Lung (tissue), 17 donors: ENCODE measurements at places on chromosomes 7 and 10. TPM values are rescaled to one million over a fixed set of nuclear protein-coding genes. Genes with fewer than 3 reads are reported as not detected.

MYOZ1 gene
- 2.1 TPM for total RNA-seq

SORCS3 gene
- total RNA-seq = not detected

GRCh38 chr10:82969405-82969804 lies 1094.4 kb downstream of the NRG3 start:
- peak; percentile 32 for DNase-seq

NEUROD6 gene
- not detected for total RNA-seq

DOCK4 gene
- total RNA-seq = 163 TPM

GRCh38 chr7:74388880-74389415 lies 64.8 kb upstream of the GTF2IRD1 start:
- no peak for DNase-seq

DNA sequence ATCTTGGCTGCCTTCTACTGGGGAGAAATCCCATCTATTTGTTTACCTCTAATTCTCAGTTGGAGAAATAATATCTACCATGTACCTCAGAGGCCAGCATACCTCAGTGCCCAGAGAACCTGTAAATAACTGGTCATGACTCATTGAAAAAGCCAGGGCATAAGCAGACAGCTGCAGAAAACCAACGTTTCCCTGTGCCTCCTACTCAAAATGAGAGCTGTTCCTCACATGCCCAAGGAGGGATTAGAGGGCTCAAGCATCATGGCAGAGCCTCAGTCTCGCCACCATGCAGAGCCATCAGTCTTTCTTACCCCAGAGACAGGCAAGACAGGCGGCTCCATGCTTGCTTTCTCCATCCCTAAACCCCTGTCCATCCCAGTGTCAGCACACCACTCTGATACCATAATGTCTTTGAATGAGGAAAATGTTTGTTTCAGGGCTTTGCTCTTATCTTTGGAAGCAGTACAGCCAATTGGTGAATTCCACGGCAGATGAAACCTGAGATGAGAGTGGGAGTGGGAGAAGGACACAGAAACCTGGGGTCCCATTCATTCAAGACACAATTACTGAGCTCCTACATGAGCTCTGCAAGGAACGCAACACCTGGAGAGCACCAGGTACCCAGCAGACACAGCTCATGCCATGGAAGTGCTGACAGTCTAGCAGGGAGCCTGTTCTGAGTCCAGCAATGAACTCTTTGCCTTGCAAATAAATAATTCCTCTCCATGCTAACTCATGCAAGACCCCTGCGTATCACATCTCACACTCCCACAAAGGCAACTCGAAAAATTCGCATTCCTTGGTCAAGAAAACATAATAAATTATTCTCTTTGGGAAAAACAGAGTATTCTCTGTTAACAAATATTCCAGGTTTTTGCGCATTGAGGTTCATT lies 21.1 kb downstream of the PON1 start:
- no peak for DNase-seq

DNA sequence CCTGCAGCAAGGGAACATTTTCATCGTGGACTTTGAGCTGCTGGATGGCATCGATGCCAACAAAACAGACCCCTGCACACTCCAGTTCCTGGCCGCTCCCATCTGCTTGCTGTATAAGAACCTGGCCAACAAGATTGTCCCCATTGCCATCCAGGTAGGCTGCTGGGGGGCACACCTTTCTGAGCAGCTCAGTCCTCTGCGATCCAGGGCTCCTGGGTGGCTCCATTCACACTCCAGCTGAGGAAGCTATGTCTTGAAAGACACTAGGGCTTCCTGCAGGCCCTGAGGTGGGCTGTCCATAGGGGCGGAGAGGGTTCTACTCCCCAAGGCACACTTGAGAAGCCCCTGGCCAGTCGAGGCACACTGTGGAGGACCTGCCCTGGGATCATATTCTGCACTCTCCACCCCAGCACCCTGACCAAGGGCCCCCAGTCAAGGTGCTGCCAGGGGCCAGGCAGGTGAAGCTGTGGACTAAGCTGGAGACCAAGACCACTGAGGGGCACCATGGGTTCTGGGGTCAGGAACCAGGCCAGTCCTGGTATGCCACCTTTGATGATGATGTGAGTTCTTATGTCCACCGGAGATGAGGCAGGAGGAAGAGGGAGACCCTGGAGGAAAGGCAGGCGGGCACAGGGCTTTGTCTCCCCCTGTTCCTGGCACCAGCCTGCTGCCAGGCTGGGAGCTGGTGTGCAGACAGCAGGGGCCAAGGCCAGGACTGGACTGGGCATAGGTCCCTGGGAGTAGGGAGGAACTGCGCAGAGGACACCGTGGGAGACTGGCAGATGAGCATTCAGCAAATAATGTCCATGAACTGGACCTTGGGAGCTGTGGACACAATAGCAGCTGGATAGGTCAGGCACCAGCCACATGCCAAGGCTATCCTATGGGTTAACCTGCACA lies 54.8 kb downstream of the ALOX5 start:
- no peak for DNase-seq

DNA sequence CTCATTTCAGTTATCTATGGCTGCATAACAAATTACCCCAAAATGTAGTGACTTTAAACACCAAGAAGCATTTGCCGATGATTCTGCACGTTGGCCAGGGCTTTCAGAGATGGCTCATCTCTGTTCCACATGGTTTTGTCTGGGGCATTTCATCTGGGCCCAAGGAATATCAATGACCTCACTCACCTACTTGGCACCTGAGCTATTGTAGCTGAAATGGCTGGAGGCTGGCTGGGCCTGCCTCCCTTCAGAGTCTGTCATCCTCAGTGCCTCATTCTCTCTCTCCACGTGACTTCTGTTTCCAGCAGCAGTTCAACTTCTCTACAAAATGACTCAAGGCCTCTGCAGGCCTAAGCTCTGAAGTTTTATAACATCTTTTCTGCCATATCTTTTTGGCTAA lies 119.4 kb upstream of the PRR15 start:
- no peak for DNase-seq

IFIT1 gene
- 11.1 TPM for total RNA-seq

DNA sequence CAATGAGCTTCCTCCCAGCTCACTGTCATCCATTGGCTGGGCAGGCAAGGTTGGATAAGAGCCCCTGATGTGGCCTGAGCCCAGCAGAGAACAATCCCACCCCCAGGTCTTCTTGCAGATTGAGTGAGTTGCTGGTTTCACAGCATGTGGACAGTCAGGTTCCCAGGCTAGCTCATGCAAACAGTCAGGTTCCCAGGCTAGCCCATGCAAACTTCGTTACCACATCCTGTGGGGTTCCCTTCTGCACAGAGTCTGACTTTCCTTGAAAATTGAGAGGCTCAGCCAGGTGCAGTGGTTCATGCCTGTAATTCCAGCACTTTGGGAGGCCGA lies 67.1 kb downstream of the TMEM130 start:
- no peak for DNase-seq

RTKN2 gene
- 34.7 TPM for total RNA-seq

SPDYE5 gene
- not detected for total RNA-seq

GRCh38 chr7:139845443-139845805 lies 16.4 kb downstream of the TBXAS1 start:
- no peak for DNase-seq

GRCh38 chr10:124648738-124649137 lies 95.4 kb downstream of the FAM53B start:
- peak; percentile 86 for DNase-seq

DNA sequence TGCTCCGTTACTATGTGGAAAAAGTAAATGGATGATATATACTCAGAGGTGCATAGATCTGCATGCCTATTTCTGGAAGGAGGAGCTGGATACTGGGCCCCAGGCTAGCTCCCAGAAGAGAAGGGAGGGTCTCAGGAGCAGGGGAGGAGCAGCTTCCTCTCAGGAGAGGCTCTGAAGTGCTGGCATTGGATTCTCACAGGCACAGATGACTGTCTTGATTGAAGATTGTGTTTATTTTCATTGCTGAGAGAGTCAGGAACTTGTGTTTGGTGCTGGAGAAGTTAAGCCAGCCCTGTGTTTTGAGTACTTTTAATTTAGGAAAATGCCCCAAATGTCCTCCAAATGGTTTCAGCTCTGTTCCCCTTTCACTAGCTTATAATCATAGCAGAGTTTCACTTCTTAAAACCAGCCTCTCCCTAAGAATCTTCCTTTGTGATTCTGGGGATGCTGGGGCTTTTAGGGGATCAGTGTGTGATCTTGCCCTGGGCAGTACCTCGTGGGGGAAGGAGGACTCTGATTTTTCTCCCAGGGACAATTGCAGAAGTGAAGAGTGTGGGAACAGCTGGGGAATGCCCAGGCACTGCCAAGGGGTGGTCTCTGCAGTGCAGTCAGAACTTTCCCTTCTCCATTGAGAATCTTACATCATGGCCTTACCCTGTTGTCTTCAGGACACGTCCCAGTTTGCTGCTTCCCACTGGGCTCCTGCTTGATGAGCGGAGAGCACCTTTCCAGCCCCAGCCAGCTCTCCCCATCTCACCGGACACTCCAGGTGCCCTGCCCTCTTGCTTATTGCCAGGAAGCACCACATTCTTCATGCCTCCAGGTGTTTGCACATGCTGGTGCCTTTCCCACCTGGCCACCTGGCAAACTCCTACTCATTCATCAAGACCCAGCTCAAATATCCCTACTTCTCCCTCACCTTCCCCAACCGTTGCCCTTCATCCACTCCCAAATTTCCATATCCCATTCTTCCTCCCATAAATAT lies 102.8 kb downstream of the ARHGAP22 start:
- DNase-seq = no peak

DNA sequence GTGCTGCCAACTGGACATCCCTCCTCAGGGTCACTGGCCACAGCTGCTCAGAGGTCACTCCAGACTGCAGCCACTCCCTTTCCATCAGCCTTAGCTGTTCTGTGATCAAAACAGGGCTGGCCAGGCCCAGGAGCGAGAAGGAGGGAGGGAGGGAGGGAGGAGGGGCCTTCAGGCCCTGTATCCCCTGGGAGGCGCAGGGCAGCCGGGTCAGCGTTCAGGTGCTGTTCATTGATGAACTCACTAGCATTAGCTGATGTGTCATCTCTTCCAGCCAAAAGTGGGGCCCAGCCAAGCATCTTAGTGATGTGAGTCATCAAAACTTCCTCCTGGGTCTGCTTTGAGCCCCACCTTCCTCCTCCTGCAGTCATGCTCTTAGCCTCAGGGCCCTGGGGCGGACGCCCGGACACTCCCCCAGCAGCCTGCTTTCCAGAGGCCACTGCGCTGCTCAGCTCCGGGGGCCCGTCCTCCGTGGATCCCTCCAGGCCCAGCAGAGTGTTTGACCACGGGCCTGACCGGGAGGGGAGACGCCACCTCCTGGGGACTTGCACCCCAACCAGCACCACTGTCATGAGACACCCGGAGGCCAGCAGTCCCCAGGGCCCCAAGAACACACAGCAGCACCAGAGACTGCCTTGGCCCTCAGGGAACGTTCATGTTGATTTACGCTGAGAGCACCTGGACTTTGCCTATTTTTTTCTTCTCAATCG lies 149.2 kb downstream of the PRKAG2 start:
- no peak for DNase-seq

TMEM213 gene
- not detected for total RNA-seq

MRLN gene
- total RNA-seq = not detected

GRCh38 chr10:1594372-1595241 lies 142.7 kb downstream of the ADARB2 start:
- peak; percentile 23 for DNase-seq

- no peak for DNase-seq
These were observed 281.8 kb downstream of the POU6F2 start for GRCh38 chr7:39259391-39260003.

NKX6-2 gene
- not detected for total RNA-seq

SRRM3 gene
- 0.83 TPM for total RNA-seq

- DNase-seq = no peak
These were observed 133.4 kb upstream of the CSTF2T start for GRCh38 chr10:51832652-51833383.

JAZF1 gene
- total RNA-seq = 16.5 TPM

DNA sequence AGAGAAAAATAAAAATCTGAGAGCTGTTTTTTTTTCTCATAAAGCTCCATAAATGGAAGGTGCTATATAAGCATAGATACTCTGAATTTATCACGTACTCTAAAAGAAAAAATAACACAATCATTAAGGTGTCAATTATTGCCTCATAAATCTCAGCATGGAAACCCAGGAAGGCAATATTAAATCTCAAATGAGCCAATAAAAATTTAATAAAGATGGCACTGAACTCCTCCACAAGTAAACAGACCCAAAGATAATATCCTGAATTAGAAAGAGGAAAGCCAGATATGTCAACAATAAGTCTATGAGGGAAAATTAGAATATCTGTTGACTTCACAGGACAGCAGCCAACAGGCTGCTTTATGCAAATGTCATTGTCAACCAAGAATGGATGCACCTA lies 66.5 kb downstream of the CDK6 start:
- no peak for DNase-seq

TCERG1L gene
- not detected for total RNA-seq

DNA sequence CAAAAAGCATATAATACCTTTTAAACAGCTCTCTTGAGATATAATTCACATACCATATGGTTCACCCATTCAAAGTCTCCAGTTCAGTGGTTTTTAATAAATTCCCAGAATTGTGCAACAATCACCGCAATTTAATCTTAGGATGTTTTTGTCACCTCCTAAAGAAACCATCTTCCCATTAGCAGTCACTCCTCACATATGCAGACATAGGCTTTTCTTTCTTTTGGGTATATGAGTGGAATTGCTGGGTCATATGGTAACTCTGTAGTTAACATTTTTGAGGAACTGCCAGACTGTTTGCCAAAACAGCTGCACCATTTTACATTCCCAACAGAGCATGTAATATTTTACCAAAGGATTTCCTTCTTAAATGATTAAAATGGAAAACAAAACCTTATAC lies 57.0 kb downstream of the CC2D2B start:
- peak; percentile 59 for DNase-seq

- DNase-seq = no peak
These were observed 49.5 kb downstream of the TCERG1L start for GRCh38 chr10:131261890-131262475.

CCL26 gene
- total RNA-seq = not detected

CEP55 gene
- 1.7 TPM for total RNA-seq

- DNase-seq = no peak
These were observed 67.5 kb upstream of the MDFIC start for GRCh38 chr7:114854369-114854768.

FAM25C gene
- total RNA-seq = not detected

AOAH gene
- total RNA-seq = 29.9 TPM

GRCh38 chr10:127137391-127137790 lies 59.0 kb downstream of the INSYN2A start:
- DNase-seq = no peak

ERVW-1 gene
- not detected for total RNA-seq

SPACDR gene
- 0.83 TPM for total RNA-seq

DNA sequence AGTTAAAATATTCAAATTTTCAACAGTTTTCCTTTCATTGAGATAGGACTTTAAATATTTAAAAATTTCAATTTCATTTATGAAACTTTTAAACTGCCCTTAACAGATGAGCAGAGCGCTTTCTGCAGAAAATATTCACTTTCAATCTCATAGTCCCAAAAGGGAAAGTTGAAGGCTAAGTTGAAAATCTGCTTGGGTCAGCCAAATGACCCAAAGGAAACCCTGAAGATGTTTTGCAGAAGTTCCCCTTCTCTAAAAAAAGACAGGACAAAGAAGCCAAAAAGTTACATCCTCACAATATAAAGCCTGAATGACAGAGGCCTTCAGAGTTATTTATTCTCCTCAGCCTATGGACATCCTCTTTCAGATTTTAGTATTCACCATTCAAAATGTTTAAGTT lies 17.6 kb upstream of the SCIN start:
- no peak for DNase-seq
